ENCODE measurements at places on chromosomes 5 and 9. TPM values are rescaled to one million over a fixed set of nuclear protein-coding genes. Genes with fewer than 3 reads are reported as not detected.

- DNase-seq, result no peak
These were observed 1.9 kb downstream of the UGCG start for GRCh38 chr9:111898331-111899096.

- DNase-seq, result no peak
These were observed 106.7 kb downstream of the EFNA5 start for GRCh38 chr5:107563959-107564544.

DNA sequence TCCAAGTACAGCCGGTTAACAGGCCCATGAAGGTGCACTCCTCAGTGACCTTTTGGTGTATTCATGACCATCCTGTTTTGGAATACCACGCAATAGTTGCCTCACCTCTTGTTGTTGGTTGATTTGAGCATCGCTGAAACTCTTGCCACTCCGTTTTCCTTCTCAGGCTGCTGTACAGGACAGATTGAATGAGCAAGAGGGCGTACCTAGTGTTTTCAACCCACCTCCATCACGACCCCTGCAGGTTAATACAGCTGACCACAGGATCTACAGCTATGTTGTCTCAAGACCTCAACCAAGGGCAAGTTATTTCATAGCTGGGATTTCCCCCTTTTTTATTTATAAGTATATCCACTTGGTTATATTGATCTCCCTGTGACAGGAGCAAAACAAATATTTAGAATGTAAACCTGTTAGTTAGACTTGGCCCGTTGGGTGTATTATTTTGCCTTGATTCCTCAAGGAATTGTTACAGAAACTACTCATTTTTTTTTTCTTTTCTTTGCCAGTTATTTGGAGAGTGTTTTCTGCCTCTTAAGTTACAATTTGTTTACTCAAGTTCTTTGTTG is 38.1 kb downstream of the FAF2 start:
- no peak for DNase-seq

Gene SLC6A19
- 56.1 TPM for polyA plus RNA-seq

Gene STARD4
- 28.3 TPM for polyA plus RNA-seq

Gene GPRIN1
- polyA plus RNA-seq, result 2.2 TPM
